ENCODE measurements at places on chromosomes 6 and 20.
A peak's percentile ranks its signal among the peaks of the same experiment; 100 is the strongest.

DNA sequence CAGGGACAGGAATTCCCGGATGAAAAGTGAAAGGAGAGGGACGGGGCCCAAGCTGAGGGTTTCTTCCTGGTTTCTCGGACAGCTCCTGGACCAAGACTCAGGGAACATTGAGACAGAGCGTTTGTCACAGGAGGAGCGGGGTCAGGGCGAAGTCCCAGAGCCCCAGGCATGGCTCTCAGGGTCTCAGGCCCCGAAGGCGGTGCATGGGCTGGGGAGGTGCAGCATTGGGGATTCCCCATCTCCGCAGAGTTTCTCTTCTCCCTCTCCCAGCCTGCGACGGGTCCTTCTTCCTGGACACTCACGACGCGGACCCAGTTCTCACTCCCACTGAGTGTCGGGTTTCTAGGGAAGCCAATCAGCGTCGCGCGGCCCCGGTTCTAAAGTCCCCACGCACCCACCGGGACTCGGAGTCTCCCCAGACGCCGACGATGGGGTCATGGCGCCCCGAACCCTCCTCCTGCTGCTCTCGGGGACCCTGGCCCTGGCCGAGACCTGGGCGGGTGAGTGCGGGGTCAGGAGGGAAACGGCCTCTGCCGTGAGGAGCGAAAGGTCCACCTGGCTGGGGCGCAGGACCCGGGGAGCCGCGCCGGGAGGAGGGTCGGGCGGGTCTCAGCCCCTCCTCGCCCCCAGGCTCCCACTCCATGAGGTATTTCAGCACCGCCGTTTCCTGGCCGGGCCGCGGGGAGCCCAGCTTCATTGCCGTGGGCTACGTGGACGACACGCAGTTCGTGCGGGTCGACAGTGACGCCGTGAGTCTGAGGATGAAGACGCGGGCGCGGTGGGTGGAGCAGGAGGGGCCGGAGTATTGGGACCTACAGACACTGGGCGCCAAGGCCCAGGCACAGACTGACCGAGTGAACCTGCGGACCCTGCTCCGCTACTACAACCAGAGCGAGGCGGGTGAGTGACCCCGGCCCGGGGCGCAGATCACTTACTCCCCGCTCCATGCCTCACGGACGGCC lies 54.6 kb upstream of the POLR1H start:
- peak; percentile 85 for DNase-seq

DNA sequence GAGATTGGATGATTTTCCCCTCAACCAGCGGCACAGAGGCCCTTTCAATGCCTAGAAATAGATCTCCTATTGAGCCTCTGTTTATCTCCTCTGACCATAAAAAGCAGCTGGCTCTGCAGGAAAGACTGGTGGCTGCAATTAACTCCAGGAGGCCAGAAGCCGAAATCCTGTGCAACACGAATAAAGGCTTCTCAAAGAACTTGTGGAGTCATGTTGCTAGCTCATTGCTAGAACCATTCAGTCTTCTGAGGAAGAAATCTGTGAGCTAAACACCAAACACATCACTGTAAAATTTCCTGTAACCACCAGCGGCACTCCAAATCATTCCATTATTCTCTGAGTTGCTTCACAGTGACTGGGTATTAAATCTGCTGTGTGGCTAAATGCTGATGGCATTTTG lies 49.1 kb upstream of the TPD52L1 start:
- no peak for DNase-seq

- DNase-seq: no peak
These were observed 15.6 kb upstream of the SHLD1 start for GRCh38 chr20:5734602-5735001.

- DNase-seq: no peak
These were observed 31.2 kb downstream of the CHMP4B start for GRCh38 chr20:33842346-33842745.

DNA sequence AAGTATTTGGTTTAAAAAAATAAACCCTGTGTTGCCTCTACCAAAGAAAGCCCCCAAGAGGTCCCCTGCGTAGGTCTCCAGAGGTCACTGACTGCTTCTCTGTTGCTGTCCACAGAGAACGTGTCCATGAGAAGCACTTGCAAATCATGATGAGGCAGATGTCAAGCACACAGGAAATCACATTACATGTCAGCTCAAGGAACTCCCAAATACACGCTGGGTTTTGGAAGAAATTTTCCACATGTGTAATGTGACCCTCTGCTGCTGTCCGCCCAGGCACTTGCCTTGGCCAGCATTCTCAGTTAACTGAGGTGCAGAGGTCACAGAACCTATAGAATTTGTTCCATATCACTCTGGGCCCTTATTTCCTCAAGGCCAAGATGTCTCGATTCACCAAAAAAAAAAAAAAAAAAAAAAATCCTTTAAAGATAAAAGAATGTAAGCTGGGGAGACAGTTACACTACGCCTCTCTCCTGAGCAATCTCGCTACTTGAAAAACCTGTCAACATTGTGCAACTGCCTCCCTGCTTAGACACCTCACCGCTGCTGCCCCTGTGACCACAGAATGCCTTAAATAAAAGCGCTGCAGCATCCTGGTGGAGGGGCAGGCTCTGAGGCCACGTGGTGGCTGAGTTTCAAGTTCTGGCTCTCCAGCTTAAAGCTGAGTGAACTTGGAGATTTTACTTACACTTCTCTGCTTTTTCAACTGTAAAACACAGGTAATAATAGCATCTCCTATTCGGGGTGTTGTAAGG lies 42.3 kb downstream of the SLC22A23 start:
- no peak for DNase-seq

DNA sequence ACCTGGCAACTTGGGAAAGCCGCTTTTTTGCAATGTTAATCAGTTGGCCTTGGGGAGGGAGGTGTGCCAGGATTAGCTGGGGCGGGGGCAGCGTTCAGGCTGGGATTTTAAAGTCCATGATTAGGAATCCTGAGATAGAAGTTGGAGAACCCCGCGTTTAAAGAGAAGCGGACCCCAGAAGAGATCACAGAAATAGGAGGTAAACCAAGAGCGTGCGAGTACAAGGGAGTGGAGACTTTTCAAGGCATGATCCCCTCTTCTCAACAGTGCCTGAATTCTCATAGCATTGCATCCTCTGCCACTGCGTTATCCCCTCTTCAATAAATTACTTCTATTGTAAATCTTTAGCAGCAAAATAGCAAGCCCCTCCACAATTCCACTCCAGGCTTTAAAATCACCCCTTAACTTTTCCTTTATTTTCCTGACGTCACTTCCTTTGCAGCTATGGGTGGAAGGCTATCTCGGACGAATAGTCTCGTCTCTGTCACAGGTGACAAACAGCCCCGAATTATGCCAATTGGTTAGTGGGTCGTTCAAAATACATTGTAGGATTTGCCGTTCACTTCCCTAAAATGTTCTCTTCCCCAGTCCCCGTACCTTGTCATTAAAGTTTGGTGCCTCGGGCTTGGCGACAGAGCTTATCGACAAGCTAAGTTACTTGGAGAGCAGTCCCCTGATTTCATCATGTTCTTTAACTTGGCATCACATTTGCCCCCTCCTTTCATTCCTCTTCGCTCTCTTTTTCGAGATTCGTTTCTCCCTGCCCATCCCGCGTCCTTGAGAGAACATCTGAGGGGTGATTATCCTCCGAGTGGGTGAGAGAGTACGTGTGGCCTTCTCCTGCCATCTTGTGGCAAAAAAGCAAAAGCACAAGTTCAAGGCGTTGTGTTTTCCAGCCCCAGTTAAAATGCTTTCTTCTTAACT lies 17.1 kb downstream of the OR2B2 start:
- DNase-seq: no peak

DNA sequence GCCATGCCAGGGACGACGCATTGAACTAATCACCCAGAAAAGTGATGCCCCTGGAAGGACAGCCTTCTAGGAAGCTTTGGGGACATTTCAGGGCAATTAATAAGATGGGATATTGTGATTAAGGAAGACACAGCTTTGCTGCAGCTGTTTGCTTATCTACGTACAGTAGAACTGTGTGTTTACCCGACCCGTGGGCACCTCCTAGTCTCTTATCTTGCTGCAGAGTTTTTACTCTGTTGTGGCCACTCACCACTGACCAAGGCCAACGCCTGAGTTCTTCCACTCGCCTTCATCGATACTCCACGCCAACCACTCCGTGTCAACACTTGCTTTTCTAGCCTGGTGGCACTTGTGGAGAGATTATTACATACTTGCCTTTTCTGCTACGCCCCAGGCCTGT lies 105.9 kb upstream of the MLN start:
- DNase-seq: no peak

DNA sequence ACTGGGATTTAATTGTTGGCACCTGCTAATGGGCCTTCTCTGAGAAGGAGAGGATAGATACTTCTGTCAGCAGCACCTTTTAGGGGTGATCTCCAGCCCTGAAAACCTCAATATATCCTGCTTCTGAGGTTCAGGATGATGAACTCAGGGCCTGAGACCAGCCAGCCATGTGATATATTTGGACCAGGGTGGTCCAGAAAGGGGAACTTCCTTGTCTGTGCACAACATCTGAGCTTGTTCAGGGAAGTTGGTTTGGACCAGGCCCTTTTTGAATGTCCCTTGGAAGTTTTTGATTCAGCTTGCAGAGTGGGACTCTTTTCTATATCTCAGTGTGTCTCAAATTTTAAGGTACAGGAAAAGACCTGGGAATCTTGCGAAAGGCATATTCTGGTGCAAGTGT lies 85.8 kb downstream of the GFRA4 start:
- no peak for DNase-seq

DNA sequence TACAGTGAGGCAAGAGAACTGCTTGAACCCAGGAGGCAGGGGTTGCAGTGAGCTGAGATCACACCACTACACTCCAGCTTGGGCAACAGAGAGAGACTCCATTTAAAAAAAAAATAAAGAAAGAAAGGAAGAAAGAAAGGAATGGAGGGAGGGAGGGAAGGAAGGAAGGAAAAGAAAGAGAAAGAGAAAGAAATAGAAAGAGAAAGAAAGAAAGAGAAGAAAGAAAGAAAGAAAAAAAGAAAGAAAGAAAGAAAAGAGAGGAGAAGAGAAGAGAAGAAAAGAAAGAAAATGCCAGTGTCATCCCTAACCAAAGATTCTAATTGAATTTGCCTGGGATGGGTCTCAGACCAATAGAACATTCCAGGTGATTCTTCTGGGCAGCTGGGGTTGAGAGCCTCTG lies 4.2 kb downstream of the TGM3 start:
- DNase-seq: no peak

Measured in suprapubic skin (tissue), 4 donors.